ENCODE measurements at places on chromosomes 13 and 19. TPM values are rescaled to one million over a fixed set of nuclear protein-coding genes. Genes with fewer than 3 reads are reported as not detected.

HRC gene
- total RNA-seq: not detected

KANK3 gene
- total RNA-seq: 5.7 TPM

UPK1A gene
- not detected for total RNA-seq

SELENOV gene
- total RNA-seq: not detected

CD33 gene
- 2.3 TPM for total RNA-seq

CEACAM7 gene
- total RNA-seq: not detected

TNNT1 gene
- total RNA-seq: not detected

RNF17 gene
- not detected for total RNA-seq

KLF12 gene
- 119 TPM for total RNA-seq

CYP2A7 gene
- total RNA-seq: not detected

FCER2 gene
- 0.52 TPM for total RNA-seq

ZNF253 gene
- 8.6 TPM for total RNA-seq

NR2F6 gene
- 1.8 TPM for total RNA-seq

FFAR2 gene
- total RNA-seq: 0.70 TPM

LIN37 gene
- 16.7 TPM for total RNA-seq

DACT3 gene
- not detected for total RNA-seq

SPRED3 gene
- 4.2 TPM for total RNA-seq

PRSS57 gene
- 4.5 TPM for total RNA-seq

KLF1 gene
- total RNA-seq: not detected

MED16 gene
- 44.2 TPM for total RNA-seq

All from natural killer cell (primary cell).